ENCODE measurements at places on chromosomes 6 and 20.

GRCh38 chr20:676967-677366, 1.4 kb upstream of the SCRT2 start:
- no peak for DNase-seq

DNA sequence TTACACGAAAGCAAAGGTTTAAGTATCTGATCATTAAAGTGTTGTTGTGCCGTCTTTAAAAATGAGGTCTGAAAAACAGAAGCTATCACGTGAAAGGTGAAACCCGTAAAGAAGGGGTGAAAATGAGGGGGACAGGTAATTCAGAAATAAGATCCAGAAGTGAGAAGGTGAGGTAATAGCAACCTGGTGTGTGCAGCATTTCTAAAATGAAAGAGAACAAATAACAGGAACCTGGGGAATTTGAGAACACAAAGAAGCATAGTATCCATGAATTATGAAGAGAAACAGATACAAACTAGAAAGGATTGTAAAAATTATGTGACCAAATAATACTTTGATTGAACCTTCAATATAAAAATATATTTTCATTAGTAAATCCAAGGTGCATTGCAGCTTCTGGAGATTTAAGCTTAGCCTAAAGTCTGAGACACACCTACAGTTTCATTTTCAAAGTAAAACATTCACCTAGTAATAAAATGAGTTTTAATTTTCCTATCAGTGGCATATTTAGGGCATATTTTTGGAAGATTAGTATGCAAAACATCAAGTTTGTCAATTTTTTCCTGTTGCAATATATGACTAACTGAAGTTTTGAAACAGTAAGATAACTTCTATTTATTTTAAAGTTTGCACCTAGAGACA, 1.4 kb downstream of the HEY2 start:
- DNase-seq = no peak

- no peak for DNase-seq
Observed at GRCh38 chr6:82249381-82250253, 2.1 kb upstream of the IBTK start.

GRCh38 chr6:159931112-159931511, 37.8 kb upstream of the IGF2R start:
- DNase-seq = no peak

DNA sequence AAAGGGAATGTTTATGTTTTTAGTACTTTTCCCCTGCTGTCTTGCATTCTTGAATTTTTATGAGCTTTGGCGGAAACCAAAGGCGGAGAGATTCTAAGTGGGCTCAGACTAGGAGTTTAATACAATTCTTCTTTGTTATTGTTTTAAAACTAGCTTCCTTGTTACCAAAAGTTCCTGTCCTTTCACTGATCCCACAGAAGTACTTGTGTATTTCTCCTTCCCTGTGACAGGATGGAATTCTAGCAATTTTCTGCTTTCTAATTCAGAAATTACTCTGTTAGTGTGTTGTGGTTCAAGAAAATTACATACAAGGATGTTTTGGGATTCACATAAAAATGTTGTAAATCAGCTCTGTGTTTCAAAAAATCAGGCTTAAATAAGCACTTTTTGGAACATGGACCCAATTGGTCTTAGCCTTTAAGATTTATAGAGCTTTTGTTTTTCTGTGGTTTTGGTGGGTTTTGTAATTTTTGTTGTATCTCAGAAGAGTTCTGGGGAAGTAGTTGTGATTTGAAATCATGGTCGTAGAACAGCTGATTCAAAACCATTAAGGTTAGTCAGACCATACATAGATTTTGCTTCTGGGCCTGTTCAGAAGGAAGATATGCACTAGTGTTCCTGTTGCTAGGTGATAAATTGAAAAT, 17.6 kb upstream of the CTAGE9 start:
- no peak for DNase-seq

DNA sequence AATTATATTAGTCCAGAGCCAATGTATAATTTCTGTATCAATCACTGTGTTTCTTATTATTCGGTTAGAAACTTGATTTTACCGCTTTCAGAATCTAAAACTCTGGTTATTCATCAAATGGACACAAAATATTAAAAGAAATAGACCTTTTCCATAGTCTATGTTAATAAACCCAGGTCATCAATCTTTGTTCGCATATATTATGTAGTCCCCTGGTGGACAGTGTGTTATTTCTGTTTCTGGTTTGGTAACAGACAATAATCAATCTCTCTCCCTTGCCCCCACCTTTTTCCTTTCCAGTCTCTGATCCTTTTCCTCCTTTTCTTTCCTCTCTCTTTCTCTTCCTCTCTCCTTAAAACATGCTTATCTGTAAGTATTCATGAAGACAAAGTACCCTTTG, 139.0 kb downstream of the FLRT3 start:
- DNase-seq = no peak

DNA sequence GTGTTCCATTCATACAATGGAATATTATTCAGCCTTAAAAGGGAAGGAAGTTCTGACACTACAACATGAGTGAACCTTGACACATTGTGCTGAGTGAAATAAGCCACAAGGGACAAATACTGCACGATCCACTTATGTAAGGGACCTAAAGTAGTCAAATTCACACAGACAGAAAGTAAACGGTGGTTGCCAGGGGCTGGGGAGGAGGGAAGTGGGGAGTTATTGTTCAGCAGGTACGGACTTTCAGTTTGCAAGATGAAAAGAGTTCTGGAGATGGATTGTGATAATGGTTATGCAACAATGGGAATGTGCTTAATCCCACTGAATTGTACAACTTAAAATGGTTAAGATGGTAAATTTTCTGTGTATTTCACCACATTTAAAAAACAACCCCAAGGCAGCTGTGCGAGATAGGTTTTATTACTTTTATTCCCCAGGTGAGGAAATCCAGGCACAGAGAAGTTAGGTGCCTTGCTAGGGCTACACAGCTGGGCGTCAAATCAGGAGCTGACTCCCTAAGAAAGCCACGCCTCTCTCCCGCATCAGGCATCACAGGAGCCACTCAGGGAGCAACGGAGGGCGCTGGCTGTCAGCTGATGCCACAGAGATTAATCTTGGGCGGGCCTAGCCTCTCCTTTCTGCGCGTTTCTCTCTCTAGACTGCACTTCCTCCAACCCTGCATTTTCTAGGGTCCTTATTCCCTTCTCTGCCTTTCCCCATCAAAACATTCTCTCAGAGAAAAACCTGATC, 9.3 kb upstream of the TRAF3IP2 start:
- peak; percentile 78 for DNase-seq

- DNase-seq = no peak
Observed at GRCh38 chr6:47792216-47792733, 10.4 kb downstream of the OPN5 start.

DNA sequence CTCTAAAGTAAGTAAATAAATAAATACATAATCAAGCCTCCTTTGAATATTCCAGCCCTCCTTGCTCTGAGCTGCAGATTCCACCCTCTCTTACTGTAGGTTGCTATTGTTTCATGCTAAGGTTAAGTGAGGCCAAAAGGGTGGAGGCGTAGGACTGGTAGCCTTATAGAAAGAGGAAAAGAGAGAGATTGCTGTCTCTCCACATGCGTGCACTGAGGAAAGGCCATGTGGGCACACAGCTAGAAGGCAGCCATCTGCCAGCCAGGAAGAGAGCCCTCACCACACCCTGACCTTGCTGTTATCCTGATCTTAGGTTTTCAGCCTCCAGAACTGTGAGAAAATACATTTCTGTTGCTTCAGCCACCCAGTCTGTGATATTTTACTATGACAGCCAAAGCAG, 87.4 kb upstream of the SHLD1 start:
- no peak for DNase-seq

- no peak for DNase-seq
Observed at GRCh38 chr6:108655806-108656651, 95.3 kb downstream of the FOXO3 start.

DNA sequence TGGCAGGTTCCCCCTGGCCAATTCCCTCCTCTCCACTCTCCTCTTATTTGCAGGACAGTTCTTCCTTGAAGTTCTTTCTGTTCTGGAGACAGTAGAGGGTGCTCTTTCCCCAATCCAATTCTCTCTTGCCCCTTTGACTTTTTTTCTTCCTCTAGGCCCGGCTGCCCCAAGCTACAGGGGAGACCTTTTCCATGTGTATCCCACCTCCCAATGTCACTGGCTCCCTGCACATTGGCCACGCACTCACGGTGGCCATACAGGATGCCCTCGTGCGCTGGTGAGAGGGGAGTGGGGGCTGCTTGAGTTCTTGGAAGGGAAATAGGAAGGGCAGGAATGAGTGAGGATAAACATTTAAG, 1.5 kb downstream of the VARS2 start:
- DNase-seq = no peak

DNA sequence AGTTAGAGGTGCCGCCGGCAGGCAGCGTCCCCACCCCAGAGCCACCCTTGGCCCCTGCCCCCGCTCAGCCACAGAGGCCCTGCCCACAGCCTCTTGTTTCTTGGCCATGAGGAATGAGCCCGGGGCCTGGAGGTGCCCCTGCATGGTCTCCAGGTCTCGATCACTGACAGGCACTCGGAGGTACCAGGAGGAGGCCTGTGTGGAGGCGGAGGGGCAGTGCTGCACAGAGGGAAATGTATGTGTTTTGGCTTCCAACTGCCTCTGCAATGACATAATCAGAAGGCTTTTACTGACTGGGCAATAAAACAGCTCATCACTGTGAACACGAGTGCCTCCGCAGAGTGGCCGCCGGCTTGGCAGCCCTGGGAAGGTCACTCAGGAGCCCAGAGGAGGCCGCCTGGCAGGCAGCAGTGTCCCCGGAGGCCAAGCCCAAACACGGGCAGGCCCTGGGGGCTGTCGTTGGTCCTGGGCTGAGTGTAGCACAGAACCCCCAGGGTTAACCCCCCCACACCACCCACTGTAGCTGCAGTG, 61.1 kb upstream of the GATA5 start:
- no peak for DNase-seq

- no peak for DNase-seq
Observed at GRCh38 chr6:53290537-53291510, 57.9 kb downstream of the ELOVL5 start.

DNA sequence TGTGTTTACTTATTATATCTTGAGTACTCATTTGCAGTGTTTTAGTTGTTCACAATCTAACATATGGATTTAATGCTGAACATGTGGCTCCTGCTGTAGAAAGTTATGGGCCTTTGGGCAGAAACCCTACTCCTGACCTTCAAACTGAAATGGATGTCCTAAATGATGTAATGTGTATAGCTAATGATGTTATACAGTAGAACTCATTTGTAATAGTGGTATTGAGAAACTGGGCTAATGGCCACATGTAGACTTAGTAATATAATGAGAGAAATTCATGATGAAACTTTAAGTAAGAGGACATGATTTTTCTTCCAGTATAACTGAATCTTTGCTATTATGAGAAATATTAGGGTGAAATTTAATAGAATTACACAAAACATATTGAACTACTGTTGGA, 121.3 kb upstream of the PTPRK start:
- DNase-seq = no peak

GRCh38 chr6:105509506-105510331, 106.8 kb upstream of the PREP start:
- DNase-seq = no peak

DNA sequence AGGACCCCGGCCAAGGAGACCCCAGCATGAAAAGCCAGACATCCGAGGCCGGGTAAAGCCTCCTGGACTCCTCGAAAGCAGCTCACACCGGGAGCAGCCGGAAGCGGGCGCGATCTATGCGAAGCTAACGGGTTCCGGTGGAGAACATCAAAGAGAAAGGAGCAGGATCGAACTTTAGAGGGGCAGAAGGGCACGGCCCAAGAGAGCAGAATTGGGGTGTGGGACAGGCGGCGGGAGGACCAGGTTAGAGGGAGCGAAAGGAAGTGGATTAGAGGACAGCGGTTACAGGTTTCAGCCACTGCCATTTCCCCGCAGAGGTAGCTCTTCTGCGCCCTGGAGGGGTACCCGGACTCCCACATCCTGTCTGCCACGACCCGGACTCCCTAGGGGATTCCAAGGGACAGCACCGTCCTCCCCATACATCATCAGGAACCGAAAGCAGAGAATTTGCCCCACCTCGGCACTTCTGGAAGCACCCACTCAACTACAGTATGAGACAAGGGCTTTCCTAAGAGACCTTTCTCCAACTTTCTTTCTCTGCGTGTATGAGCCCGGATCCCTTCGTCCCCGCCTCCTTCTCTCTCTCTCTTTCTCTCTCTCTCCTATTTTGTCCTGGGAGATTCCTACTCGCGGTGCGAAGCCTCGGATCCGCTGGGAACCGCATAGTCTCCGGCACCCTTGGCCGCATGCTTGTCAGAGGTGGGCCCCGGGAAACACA, 507 bp upstream of the VGLL2 start:
- DNase-seq = no peak

- no peak for DNase-seq
Observed at GRCh38 chr6:44084231-44085014, 42.8 kb downstream of the MRPL14 start.

GRCh38 chr6:78831492-78831891, 35.9 kb upstream of the IRAK1BP1 start:
- DNase-seq = no peak

- DNase-seq = peak; percentile 2
Observed at GRCh38 chr20:35007413-35007812, 51.7 kb downstream of the MYH7B start.

DNA sequence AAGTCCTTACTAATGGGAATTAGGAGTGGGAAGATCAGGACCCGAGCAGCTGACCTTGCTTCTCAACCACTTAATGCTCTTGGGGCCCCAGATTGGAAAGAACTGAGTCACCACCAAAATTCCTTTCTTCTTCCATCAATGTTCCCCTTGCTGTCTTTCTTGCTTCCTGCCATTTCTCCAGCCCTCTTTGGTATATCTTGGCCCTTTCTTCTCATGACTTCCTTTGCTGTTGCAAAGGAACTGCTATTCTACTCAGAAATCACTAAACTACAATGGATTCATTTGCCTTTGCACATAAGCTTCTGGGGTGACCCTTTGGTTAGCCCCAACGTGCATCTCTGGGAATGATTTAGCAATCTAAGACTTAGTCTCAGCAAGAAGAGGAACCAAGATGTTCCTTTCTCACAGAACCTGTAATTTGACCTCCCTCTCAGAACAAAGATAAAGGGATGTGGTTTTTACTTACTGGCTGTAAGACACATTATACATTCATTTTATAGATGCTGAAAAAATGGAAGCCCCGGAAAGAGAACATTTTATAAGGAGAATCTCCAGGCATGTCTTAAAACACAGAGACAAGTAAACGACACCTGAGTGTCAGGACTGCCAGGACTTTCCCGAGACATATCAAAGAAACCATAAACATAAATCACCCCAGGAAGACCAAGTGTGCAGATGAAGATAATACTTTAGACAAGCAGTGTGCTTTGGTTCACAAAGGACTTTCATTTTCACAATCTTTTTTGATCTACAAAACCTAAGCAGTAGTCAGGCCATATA, 99.0 kb upstream of the TNFAIP3 start:
- no peak for DNase-seq

DNA sequence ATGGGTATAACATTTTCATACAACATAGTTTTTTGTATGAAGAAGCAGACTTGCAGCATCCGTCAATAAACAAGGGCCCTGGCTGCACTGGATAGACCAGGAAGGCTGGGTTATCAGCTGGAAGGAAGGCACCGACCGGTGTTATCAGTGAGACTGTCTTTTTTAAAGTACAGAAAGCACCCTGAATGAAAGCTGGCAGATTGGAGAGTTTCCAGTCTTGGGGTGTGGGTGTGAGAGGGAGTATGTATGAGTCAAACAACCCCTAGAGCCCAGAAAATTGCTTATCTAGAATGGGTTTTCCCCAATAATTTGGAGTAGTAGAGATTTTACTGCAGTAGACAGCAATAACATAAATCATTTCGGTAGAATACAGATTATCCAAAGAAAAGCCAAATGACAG, 42.4 kb downstream of the TXLNB start:
- no peak for DNase-seq

- no peak for DNase-seq
Observed at GRCh38 chr20:35319192-35319870, 27.1 kb upstream of the FAM83C start.
